T follicular helper cell (primary cell): ENCODE measurements at places on chromosomes 5 and 9.

DNA sequence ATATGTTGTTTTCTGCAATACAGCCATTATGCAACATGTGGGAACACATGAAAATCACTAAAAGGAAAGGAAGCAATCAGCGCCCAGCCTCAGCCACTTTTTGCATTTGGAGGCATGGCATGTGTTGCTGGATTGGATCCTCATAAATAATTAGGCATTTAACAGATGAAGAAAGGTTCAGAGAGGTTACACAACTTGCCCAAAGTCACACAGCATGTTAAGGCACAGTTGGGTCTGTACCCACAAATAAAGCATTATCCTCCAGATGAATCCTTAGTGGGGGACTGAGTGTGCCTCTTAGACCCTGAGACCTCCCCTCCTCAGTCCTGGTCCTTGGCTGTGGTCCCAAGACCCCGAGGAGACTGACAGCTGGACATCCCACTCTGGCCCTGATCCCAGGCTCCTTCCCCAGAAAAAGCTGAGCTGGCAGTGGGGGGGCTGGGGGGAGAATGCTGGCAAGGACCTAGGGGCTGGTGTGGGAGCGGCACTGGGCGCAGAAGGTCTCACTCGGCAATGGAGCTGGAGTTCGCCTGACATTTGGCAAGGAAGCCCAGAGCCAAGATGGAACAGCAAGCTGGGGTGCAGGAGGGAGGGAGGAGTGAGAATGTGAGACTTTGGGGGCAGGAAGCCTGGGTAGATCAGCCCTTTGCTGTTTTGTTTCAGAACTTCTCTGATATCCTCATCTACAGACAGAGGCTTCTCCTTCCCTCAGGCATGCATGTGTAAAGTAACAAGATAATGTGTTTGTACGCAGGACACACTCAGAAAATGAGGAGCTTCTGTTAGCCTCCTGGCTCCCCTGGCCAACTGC, 6.9 kb upstream of the AKNA start:
- no peak for DNase-seq

GRCh38 chr9:90629991-90630390, 12.6 kb downstream of the DIRAS2 start:
- no peak for DNase-seq

- no peak for DNase-seq
These were observed 135.9 kb downstream of the TUSC1 start for GRCh38 chr9:25542319-25542718.

- DNase-seq: no peak
These were observed 28.8 kb upstream of the ROR2 start for GRCh38 chr9:91978740-91979414.

- no peak for DNase-seq
These were observed 192.9 kb downstream of the CRB2 start for GRCh38 chr9:123548741-123549545.

- DNase-seq: no peak
These were observed 20.0 kb downstream of the APC start for GRCh38 chr5:112757468-112758208.

GRCh38 chr5:74167206-74167929, 473.2 kb downstream of the ENC1 start:
- no peak for DNase-seq

DNA sequence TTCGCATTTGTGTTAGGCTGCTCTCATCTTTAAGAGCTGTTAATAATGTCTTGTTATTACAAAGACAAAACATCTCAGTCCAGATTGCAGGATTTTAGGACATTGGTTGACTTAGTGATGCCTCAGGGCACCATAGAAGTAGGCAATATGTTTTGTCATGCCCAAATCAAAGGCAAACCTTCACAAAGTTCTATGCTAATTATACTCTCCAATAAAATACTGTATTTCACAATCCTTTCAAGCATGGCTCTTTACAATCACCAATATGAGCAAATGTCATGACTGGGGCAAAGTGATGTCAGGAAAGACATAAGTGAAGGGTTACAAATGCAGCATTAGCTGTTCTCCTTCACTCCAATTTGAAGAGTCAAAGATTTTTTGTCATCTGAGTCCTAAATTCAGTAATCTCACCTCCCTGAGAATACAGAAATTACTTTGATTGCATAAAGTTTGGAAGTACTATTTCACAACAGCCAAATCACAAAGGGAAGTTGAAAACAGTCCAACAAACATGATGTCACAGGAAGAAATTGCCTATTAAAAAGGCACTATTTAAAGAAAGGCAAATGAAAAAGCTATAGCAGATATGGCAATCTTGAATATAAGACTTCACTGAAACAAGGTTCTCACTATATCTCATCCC, 303.2 kb downstream of the PRR16 start:
- no peak for DNase-seq

GRCh38 chr9:35350827-35351549, 138.9 kb upstream of the RUSC2 start:
- DNase-seq: no peak

DNA sequence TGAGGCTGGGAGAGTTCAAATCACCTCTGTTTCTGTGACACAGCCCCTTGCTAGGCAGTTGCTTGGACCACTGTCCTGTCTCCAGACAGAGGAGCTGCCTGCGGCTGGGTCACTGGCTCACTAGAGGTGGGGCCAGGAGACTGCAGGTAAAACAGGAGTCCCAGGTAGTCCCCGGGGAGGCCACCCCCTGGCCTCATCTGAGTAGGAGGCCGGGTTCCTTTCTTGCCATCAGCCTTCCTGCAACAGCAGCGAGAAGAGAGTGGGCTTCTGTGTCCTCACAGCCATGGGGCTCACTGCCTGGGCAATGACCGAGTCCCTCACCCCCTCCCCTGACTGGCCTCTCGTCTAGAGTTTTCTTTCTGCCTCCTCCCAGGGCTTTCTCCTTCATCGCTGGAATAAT, 197.5 kb downstream of the CDK5RAP2 start:
- DNase-seq: no peak

GRCh38 chr5:171537070-171537849, 117.8 kb downstream of the FGF18 start:
- no peak for DNase-seq

GRCh38 chr9:34334337-34334824, 5.0 kb downstream of the NUDT2 start:
- DNase-seq: no peak

DNA sequence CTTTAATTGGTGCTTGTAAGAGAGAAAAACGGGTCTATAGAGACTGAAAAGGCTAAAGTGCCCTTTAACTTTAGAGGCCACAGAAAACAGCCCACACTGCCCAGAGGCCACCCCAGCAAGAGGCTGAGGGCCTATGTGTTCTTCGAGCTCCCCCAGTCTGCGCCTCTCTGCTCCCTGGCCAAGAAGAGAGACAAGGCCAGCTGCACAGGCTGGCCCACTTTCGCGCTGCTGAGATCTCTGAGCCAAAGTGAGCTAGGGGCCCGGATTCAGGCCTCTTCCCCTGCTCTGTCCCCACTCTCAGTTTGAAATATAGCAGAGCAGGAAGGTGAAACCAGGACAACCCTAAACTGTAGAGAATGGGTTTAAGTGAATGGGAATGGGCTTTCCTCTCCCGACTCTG, 132.0 kb upstream of the TRIM32 start:
- no peak for DNase-seq

- DNase-seq: no peak
These were observed 676.5 kb downstream of the DMRTA1 start for GRCh38 chr9:23123048-23123632.

DNA sequence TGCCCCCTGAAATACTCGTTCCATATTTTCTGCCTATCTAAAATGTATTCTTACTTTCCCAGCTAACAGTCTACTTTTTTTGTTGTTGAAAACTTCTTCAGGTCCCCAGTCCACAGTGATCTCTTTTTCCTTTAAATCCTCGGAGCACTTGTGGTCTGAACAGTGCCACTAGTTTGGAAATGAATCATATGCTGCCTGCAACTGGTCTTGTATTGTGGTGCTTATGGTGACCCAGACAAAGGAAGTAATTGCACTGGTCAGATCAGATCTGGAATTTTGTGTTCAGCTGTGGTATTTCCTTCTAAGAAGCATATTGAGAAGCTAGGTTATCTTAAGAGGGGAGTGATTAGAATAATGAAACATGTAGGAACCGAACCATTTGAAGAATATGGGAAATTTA, 2.9 kb downstream of the UNC13B start:
- DNase-seq: no peak

DNA sequence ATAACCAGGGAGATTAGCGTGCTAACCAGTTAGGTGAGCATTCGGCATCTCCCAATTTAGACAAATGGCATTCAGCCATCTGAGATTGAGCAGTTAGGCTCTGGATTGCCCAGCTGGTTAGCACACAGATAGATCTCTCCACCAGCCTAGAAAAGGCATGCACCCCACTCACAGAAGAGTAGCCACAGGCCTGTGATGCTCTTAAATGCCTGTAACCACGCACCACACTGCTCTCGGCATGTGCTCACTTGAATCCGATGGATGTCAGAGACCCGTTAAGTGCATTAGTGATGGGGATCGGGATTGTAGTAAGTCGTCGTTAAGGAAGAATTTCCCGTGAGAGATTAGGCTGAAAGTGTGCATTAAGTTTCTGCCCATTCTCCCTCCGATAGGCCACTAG, 23.0 kb downstream of the MARCHF6 start:
- no peak for DNase-seq

DNA sequence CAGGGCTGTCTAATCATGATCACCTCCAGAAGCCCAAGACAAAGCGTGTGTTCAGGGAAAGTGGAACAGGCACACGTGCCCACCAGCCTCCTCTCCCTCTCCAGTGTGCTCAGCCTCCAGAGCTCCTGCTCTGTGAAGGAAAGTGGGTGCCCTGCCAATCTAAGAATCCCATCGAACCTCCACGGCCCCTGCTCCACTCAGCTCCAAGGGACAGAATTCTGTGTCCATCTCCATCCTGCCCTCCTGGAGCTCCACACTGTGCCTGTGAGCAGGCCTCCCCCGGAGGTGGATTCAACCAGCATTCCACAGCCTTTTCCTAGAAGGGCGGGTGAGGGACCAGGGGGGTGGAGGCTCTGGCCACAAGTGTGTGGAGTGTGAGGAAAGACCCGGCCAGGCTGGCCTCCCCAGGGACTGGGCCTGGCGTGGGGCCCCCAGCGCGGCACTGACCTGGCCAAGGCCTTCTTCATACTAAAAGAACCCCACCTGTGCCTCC, 6.0 kb downstream of the EEIG1 start:
- DNase-seq: no peak

DNA sequence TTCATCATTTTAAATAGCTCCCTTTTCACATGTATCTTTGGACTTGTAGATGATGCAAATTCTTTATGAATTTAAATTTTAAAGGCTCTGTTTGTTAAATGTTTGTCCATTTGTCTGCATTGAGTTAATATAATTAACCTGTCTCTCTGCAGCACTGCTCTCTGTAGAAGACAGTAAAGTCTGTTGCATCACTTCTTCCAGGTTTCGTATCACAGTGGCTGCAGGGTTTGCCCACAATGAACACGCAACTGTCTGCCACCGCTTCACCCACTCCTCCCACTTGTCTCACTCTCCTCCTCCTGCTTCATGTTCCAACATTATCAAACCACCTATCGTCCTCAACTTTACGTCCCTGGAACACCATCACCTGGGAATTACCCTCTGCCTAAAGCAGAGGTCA, 231.3 kb upstream of the SLC30A5 start:
- no peak for DNase-seq

DNA sequence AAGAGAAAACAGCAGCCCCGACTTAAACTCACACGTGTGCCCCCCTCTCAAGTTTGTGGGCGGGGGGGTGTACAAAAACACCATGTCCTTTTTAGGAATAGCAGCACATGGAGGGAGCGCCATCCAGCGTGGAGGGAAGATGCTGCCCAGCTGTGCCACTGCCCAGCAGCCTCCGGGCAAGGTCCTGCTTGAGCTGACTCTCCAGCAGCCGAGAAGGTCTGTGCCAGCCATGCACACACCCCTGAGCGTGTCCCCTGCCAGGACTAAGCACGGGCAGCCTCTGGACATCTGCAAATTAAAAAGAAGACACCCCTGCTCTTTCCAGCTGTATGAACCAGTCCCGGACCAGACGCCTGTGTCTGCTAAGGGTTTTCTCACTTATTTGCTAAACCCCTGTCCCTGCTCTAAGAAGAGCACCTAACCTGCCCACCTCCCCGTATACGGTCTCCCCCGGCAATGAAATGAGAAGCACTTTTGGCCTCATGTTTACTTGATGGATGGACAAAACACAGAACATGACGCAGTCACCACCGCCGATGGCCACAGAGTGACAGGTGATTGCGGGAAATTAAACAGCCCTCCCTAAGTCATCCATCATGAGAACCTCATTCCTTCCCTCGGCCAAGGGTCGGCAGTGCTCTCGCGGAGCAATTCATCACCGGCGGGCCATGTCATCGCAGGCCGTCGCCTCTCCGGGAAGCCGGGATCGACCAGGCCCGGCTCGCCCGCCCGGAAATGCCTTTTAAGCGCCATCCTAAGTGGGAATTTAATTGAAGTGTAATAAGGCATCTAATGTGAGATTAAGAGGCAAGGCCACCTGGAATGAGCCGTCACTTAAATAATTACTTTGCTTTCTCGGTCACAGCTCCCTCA, 96.9 kb downstream of the OLFM1 start:
- DNase-seq: no peak

DNA sequence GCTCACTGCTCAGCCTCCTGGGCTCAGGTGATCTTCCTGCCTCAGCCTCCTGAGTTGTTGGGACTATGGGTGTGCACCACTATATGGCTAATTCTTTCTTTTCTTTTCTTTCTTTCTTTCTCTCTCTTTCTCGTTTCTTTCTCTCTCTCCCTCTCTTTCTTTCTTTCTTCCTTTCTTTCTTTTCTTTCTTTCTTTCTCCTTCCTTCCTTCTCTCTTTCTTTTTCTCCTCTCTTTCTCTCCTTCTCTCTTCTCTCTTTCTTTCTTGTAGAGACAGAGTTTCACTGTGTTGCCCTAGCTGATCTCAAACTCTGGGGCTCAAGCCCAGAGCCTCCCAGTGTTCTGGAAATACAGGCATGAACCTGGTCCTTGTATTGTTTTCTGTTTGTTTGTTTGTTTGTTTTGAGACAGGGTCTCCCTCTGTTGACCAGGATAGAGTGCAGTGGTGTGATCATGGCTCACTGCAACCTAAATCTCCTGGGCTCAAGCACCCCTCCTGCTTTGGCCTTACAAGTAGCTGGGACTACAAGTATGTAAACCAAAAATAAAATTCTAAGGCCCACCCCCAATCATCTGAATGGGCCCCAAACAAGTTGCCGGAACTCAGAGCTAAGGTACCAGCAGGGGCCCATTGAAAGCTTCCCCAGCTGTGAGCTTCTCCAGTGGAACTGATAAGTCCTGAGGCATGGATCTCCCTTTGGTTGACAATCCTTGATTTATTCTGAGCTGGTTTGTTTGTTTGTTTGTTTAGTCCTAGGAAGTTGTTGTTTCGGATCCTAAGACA, 11.9 kb upstream of the BTF3 start:
- DNase-seq: no peak

DNA sequence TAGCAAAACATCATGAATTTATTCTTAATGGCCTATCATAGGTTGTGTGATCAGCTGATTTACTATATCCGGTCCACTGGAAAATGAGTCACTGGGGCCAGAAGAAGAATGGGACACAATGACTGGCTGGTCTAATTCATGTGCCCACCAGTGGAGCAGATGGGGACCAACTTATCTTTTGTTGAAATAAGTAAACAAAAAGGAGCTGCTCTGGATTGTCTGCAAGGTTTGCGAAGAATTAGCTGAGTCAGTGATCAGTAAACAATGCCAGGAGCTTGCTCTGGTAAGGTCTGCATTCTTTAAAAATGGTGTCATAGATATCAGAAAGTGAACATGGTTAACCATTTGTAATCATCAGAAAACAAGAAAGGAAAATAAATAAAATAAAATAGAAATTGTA, 128.0 kb downstream of the RASEF start:
- no peak for DNase-seq

- no peak for DNase-seq
These were observed 737 bp downstream of the RNF180 start for GRCh38 chr5:64166201-64166959.

GRCh38 chr5:94263068-94263467, 355.3 kb downstream of the KIAA0825 start:
- no peak for DNase-seq
